ENCODE measurements at places on chromosomes 7 and 10.
A peak's percentile ranks its signal among the peaks of the same experiment; 100 is the strongest.

GRCh38 chr10:92001581-92001980, 78.0 kb downstream of the BTAF1 start:
- DNase-seq, result no peak

DNA sequence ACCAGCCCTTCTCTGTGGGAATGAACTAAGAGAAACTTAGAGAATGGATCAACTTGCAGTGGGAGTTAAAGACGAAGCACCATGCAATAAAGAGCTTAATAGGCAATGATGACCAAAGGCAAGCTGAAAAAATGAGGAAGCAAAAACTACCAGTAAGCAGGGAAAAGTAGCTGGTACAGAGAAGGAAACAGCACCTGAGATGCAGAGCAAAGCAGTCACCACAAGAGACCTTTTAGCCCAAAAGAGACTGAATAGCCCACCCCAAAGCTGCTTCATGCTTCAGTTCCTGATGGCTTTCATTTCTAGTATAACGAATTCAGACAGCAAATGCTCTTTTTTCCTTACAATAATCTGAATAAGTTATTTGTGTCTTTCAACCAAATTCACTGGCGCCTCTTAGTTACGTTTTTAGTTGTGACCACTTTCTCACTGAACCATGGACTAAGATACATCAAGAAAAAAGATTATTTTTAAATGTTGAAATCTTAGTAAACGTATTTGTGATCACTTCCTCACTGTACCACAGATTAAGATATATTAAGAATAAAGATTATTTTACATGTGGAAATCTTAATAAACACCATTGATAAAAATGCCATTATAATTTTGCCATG, 76.0 kb downstream of the USP6NL start:
- no peak for DNase-seq

DNA sequence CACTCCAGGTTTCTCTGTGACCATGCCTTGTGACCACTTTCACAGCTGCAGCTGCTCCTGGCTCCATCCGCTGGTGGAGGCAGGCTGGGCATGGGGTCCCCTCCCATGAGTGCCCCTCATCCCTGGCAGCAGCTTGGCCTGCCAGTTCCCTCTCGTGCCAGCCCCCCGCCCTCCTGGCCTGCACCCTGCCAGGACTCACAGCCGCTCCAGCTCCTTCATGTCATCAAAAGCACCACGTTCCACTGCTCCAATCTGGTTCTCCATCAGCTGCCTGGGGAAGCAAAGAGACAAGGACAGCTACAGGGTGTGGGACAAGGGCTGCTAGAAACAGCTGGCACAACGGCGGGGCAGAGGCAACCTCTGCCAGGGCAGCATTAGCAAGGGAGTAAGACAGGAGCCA, 22.6 kb downstream of the SLIT1 start:
- DNase-seq, result no peak

DNA sequence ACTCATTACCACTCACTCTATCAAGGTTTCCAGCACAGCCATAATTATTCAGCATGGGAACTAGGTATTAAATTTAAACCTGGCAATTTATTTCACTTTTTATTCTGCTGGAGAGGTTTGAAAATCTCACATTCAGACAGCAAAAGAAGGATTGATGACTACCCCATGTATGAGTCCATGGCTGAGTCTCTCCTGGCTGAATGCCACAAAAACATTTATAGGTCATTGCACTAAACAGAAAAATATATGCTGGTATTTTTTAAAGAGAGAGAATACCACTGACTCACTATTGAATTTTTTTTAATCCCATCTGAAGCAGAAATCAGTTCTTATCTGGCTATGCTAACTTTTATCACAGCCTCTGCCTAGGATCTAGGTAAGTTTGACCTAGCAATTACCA, 336.3 kb downstream of the PPP1R3A start:
- DNase-seq, result no peak

DNA sequence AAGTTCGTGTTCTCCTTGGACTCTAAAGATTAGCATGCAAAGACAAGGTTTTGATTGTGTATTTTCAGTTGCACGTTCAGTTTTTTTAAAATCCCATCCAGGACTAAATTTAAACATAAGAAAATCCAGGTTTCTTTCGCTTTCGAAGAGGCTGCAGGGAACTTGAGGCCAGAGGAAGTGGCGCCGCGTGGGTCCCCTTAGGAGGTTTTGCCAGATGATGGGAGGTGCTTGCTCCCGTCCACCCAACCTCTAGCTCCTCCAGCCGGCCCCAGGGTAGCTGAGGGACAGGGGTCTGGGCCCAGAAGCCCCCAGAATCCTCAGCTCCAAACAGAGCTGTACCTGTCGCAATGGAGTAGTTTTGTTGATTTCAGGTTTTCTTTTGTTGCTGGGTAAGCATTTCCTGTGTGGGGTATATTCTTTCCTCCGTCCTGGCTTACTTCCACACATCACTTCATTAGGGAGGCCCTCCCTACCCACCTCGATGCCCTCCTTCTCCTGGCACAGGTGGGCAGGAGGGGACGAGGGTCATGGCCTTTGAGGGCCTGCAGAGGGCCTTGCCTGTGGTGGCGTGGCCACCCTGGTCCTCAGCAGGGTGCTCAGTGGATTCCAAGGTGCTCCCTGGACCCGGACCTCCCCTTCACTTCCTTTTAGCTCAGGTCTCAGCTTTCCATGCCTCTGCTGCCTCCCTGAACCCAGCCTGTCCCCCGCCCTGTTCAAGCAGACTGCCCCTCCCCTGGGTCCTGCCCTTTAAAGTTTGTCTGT, 32.6 kb downstream of the LHPP start:
- DNase-seq, result no peak

- DNase-seq, result no peak
Measured at GRCh38 chr7:13991791-13992595, 2.5 kb upstream of the ETV1 start.

DNA sequence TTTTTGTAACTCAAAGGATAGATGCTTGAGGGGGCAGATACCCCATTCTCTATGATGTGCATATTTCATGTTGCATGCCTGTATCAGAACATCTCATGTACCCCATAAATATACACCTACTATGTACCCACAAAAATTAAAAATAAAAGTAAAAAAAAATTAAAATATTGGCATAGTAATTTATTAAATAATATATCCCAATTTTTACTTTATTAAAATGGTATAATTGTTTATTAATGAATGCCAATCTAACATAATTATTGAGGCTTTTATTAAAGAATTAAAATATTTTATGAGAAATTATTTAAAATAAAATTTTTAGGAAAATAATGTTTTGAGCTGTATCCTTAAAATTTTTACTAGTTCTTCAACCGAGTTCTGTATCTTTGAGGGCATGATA, 18.9 kb upstream of the HBP1 start:
- DNase-seq, result no peak

- DNase-seq, result peak; percentile 4
Measured at GRCh38 chr10:133608855-133609254, 17.7 kb downstream of the FRG2B start.

DNA sequence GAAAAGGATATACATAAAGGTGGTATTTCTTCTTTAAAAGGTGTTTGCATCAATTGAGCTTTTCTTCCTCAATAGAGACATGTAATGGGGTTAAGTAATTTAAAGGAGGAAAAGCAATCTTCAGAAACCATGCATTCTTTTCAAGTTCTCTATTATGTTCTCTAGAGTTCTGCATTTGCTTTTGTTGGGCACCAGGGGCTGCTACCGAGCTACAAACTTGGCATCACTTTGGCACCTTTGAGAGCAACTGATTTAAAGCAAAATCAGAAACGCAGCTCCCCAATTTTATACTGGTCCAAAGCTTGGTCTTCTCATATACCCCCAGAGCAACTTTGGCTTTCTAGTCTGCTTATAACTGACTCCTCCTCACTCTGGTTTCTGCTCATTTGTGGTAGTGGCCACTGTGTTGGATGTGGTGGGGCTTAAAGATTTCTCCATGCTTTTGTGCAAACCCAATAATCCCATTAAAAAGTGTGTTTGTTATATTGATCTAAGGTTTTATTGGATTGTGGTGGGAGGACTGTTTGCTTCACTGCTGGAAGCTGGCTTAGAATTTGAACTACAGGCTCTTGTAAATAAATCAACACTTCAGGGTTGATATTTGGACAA, 712.1 kb downstream of the PHTF2 start:
- DNase-seq, result no peak

DNA sequence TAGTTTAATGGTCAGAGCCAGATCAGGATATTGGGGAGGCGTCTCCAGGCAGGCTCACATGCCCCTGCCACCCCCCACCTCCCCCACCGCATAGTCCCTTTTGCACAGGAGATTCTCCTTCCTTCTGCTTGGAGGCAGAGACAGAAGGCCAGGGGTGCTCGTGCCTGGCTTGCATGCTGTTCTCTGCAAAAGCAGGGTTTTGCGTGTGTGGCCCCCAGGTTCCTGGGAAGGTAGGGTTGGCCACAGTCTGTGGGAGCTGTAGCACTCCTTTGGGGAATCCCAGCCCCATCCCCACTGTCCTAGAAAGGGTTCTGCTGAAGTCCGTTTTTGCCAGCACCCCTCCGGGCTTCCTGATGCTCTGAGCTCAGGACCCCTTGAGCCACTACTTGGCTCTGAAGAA, 1.9 kb upstream of the TCERG1L start:
- no peak for DNase-seq

GRCh38 chr7:143885951-143886350, 16.0 kb downstream of the TCAF1 start:
- no peak for DNase-seq

- no peak for DNase-seq
Measured at GRCh38 chr10:51422311-51423120, 276.9 kb downstream of the CSTF2T start.

DNA sequence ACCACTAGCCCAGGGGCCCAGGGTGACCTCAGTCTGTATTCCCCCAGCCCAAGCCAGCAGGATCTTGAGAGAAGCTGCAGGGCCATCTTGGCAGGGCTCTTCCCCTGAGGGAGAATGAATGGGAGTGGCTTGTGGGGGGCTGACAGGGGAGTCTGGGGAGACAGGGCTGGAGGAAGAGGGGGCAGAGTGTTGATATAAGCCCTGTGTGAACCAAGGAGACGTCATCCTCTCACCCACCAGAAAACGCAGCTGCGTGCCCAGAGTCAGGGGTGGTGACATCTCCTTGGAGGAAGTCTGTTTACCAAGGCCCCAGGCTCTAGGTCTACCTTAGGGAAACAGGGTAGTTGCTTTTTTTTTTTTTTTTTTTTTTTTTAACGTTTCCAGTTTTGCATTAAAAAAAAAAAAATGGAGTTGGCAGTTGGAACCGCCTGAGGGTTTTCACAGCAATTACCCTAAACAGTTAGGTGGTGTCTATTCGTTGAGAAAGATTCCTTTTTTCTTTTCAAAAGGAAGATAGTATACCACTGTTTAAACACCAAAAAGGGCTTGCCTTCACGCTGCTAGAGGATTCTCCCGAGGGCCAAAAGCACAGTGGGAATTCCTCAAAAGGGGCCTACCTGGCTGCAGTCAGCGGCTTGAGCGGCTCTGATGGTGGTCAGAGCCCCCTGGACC, 113.8 kb downstream of the PRPF18 start:
- DNase-seq, result no peak

DNA sequence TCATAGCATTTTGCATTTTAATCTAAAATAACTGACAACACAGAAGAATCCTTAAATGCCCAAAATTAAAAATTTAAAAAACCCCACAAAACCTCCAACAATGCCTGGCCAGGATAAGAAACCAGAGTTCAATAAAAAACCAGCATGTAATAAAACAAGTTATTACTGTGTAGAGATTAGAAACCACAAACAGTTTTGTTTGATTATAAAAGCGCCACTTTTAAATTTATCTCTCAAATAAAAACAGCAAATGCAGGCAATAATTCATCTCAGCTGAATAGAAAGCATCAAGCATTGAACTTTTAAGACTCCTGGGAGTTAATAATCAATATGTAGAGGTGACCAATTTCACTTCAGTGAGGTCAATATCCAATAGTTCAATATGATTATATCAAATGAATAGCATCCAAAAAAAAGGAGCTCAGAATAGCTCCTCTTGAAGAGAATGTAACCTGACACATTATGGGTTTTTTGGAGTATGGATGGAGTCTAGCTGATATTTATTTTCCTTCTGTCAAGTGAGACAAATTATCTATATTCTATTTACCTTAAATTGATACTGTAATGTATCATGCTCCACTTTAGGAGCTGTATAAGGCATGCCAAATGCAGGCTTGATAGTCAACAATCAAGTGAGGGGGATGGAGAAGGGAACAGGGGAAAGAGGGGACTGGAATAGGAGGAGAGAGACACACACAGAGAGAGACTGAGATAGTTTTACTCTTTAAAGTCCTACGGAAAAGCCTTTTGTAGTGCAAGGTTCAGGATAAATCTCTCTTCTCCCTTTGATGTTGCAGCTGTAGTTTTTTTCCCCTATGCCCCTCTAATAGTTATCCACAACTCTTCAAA, 130.9 kb downstream of the RSU1 start:
- no peak for DNase-seq

DNA sequence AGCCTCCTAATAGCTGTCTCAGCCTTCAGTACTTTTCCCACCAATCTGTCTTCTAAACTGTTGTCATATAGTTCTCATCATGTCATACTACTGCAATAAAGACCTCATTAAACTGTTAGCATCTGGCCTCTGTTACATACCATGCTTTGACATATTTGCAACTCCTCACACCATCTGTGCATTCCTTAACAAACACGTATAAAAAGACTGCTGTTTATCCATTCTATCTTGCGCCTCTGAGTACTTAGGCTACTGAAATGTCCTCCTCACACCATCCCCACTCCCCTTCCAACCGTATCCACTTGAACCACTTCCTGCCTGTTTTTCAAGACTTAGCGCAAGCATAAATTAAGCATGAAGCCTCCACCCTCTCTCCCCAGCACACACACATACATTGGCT, 41.6 kb downstream of the SLC16A9 start:
- no peak for DNase-seq

DNA sequence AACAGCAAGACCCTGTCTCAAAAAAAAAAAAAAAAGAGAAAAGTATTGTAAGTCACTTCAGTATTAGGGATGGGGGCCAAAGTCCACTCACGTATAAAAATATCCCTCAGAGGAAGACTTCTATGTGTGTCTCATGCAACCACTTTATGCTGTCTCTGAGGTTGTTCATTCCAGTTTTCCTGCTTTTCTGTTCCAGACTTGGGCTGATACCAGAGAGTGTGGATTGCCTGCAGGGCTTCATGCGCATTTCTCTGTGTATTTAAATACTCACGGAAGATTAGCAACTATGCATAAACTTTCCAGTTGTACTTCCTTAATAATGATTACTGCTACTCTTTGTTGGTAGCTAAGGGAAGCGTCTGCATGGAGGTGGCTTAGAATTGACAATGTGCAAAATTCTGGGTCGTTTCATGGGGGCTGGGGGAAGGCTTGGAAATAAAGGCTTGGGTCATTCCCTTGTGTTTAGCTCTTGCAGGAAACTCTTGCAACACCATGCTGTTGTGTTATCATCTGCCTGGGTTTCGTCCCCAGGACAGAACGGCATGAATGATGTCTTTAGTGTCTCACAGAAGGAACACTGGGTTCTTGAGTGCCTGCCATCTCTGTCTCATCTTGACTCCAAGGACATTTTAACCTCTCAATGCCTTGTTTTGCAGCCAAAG, 54.1 kb downstream of the KIAA1217 start:
- no peak for DNase-seq

All from NCI-H2107 (cell line).